ENCODE measurements at places on chromosomes 12 and 14. TPM values are rescaled to one million over a fixed set of nuclear protein-coding genes. Genes with fewer than 3 reads are reported as not detected.

GRCh38 chr12:132998741-132999140, 12.6 kb downstream of the ZNF26 start:
- H3K27me3 ChIP-seq: no peaks in the 10 kb centered on the region
- peaks cover 75% of the 10 kb centered on the region for H3K36me3 ChIP-seq
- H3K4me1 ChIP-seq: no peaks in the 10 kb centered on the region
- H3K27ac ChIP-seq: no peak overlapping the region

DNA sequence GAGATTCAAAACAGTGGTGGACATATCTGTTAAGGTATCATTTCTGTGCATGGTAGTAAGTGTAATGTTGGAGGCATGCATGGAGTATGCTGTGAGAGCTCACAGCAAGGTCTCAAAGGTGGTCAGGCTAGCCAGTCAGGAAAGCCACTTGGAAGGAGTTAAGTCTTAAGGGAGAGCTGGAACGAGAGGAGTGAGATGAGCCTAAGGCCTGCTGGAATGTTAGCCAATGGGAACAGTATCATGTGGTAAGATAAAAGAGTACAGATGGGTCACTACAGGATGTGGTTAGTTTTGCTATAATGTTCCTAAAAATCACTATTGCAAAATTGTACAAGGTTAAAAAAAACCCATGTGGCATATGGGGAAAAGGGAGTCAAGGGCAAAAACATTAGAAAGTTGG, 311.7 kb upstream of the E2F7 start:
- no peak overlapping the region for H3K4me3 ChIP-seq
- no peaks in the 10 kb centered on the region for H3K4me1 ChIP-seq
- H3K27ac ChIP-seq: no peak overlapping the region
- no peak for DNase-seq
- peaks cover 24% of the 10 kb centered on the region for H3K27me3 ChIP-seq

DNA sequence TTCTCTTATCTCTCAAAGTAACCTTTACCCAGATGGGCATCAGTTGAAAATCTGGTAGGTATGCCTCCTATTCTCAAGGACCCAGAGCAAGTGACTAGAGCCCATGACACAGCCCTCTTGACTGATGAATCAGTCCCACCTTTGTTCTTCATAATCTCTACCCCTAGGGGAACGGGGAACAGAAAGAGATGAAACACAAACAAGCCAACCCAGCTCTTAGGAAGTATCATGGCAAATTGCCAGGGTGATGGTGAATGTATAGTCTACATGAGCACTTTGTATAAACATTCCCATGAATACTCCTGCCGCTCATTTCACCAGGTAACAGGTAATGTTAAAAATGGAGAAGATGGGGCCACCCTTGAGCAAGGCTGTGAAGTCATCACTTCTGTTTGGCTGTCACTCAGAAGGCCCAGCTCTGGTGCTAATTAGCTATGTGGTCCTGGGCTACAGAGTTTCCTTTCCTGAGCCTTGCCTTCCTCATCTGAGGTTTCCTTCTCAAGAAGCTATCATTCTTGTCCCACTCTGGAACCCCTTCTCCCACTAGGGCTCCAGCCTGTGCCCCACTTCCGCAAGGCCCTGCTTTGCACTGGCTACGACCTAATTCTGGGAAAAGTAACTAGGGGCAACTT, 161.7 kb downstream of the ANO2 start:
- no peak overlapping the region for H3K27ac ChIP-seq
- peaks cover 4% of the 10 kb centered on the region for H3K27me3 ChIP-seq
- no peak overlapping the region for H3K4me3 ChIP-seq
- DNase-seq: no peak
- no peaks in the 10 kb centered on the region for H3K36me3 ChIP-seq

LAG3 gene
- total RNA-seq: 3.8 TPM

MIS18BP1 gene
- total RNA-seq: 38.3 TPM
